ENCODE measurements at places on chromosomes 5 and 9. TPM values are rescaled to one million over a fixed set of nuclear protein-coding genes. Genes with fewer than 3 reads are reported as not detected.

The SPINK7 gene
- not detected for total RNA-seq

The AK3 gene
- total RNA-seq = 28.8 TPM

The SH2D3C gene
- total RNA-seq = 0.08 TPM

The ZDHHC21 gene
- 7.2 TPM for total RNA-seq

The WDR38 gene
- not detected for total RNA-seq

The NUTM2F gene
- total RNA-seq = not detected

The TRIM14 gene
- 13.6 TPM for total RNA-seq

The SPATA9 gene
- total RNA-seq = not detected

The OBP2B gene
- not detected for total RNA-seq

The MARCOL gene
- not detected for total RNA-seq

The MAMDC2 gene
- 0.05 TPM for total RNA-seq

The PRLR gene
- total RNA-seq = 0.16 TPM

The LURAP1L gene
- 20.0 TPM for total RNA-seq

The ADGRD2 gene
- not detected for total RNA-seq
